Body of pancreas (tissue), 4 donors: ENCODE measurements at places on chromosomes 3 and 15.

DNA sequence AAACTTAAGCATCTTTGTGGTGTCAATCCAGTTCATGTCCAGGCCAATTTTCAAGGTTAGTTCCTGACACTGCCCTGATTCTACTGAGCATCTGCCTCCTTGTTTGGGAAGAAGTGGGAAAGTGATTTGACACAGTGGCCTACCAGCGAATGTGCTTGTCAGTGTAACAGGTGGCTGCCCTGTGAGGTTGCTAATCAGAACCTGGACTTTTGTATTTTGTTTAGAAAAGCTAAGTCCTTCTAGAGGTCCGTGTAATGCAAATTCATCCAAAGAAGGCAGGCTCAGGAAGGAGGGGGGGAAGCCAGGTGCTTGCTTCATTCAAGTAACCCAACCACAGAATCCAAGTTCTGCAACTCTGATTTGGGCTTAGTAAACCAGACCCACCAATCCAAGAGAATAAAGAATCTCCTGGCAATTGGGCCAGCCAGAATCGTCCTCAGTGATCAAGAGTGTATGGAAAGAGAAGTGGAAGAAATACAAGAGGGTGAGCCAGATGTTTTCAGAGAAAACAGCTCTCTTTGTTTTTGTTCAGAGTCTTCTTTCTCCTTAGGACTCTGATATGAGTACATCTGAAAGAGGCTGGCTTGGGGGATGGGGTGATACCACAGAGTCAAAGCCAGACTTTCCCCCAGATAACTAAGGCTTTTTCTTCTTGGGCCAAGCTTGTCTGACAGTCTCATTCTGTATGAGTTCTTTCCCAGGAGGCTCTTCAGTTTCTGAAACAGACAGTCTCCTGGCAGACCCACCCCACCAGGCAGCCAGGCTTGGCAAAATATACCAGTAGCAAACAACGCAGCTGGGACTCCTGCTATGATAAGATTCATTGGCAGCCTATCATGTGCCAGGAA is 508.9 kb upstream of the TBL1XR1 start:
- no peak overlapping the region for H3K27ac ChIP-seq
- no peaks in the 10 kb centered on the region for H3K27me3 ChIP-seq
- no peaks in the 10 kb centered on the region for H3K36me3 ChIP-seq
- no peaks in the 10 kb centered on the region for H3K4me1 ChIP-seq
- no peak overlapping the region for H3K4me3 ChIP-seq

DNA sequence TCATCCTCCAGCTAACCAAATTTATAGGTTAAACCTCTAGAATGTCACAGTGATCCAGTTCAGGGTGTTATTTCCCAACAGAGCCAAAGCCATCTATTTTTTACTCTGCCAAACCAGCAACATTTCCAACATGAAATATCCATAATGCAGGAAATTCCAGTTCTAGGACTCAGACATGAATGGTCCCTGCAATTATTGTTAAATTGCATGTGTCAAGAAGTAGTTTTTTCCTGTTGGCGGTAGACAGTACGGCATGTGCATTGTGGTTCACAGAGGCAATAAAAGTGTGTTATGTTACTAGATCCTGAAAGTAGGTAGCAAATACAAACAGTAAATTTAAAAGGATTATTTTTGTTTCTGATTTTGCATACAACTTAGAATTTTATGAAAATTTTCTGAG is 215.7 kb upstream of the THBS1 start:
- H3K4me3 ChIP-seq, result no peak overlapping the region
- peaks cover 2% of the 10 kb centered on the region for H3K4me1 ChIP-seq
- H3K27ac ChIP-seq, result no peak overlapping the region
- DNase-seq, result no peak
- no peaks in the 10 kb centered on the region for H3K36me3 ChIP-seq
- H3K27me3 ChIP-seq, result no peaks in the 10 kb centered on the region

DNA sequence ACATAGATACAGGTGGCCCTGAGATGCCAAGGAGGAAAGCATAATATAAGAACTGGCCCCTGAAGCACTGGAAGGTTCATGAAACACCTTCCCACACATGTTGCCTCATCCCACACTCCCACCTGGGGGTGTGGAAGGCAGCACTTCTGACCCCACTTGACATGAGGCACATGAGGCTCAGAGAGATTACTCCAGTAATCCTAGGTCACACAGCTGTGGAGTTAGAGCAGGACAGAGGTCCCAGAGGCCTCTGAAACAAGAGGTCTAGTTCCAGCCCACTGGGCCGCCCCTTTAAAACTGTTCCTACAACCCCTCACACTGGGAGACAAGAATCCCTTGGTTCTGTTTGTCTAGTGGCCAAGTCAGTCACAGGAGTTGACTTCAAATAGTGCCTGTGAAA is 7.2 kb downstream of the SSUH2 start:
- no peaks in the 10 kb centered on the region for H3K36me3 ChIP-seq
- no peak overlapping the region for H3K4me3 ChIP-seq
- DNase-seq, result no peak
- no peak overlapping the region for H3K27ac ChIP-seq
- H3K27me3 ChIP-seq, result no peaks in the 10 kb centered on the region
- H3K4me1 ChIP-seq, result no peaks in the 10 kb centered on the region

- no peaks in the 10 kb centered on the region for H3K4me1 ChIP-seq
- no peaks in the 10 kb centered on the region for H3K36me3 ChIP-seq
- no peak overlapping the region for H3K4me3 ChIP-seq
These were observed 31.6 kb upstream of the UBE2Q2 start for GRCh38 chr15:75811626-75812025.

DNA sequence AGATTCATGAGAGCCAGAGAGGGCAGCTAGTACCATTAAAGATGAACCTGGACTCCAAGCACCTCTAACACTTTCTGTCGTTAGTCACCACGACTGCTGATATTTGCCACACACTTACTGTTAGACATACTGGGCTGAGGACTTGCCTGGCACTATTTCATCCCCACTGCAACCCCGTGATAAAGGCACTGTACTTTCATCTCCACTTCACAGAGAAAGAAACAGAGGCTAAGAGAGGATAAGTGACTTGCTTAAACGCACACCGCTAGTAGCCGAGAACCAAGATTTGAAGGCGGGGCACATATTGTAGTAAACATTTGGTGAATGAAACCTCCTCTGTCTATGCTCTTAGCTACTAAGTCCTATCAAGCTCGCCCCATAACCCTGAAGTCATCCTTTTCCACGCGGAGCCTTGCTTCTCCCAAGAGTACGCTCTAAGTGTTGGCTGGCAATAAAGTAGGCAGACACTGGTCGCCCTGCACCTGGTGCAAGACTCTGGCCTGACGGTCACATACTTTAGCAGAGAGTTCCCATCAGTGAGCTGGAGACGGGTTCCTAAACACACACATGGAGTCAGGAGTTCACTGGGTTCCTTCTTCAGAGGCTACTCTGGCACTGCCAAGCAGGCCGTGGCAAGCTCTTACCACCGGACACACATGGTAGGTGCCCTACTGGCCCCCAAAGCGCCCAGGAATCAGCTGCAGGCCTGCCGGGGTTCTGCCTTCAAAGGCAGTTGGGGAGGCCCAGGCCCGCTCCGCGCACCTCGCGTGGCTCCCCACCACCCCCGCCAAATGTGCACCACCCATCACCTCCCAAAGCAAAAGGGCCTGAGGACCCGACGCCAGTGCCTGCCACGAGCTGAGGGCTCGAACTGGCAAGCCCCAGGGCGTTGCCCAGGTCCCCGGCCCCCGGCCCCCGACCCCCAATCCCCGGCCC is 951 bp downstream of the POMGNT2 start:
- no peaks in the 10 kb centered on the region for H3K27me3 ChIP-seq
- H3K4me1 ChIP-seq, result peaks cover 27% of the 10 kb centered on the region
- DNase-seq, result peak; percentile 22
- peak overlapping the region; percentile 70 for H3K4me3 ChIP-seq

DNA sequence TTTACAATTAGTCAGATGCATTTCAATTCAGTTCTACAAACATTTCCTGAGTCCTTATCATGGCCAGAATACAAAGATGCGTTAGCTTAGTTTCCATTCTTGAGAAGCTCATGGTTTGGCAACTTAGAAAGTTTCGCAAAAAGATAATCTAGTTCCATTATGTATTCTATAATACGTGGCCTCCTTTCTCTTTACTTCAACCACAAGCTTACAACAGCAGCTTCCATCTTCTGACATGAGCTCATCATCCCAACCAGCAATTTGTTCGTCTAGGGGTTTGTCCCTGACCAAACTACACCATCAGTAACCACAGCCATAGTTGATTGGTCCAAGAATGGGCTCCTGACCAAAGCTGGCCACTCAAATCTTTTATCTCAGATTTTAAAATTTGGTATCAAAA is 267.6 kb upstream of the TBC1D5 start:
- H3K27ac ChIP-seq, result no peak overlapping the region
- H3K36me3 ChIP-seq, result no peaks in the 10 kb centered on the region
- no peak for DNase-seq
